ENCODE measurements at places on chromosomes 16 and 17. TPM values are rescaled to one million over a fixed set of nuclear protein-coding genes. Genes with fewer than 3 reads are reported as not detected.

GRCh38 chr16:50195276-50195675, 42.2 kb downstream of the TENT4B start:
- no peaks in the 10 kb centered on the region for H3K27me3 ChIP-seq
- peak; percentile 69 for DNase-seq
- H3K4me3 ChIP-seq = peak overlapping the region; percentile 11
- peak overlapping the region; percentile 66 for H3K27ac ChIP-seq

- H3K4me3 ChIP-seq = no peak overlapping the region
- H3K36me3 ChIP-seq = no peaks in the 10 kb centered on the region
- peaks cover 2% of the 10 kb centered on the region for H3K4me1 ChIP-seq
- H3K27me3 ChIP-seq = peaks cover 4% of the 10 kb centered on the region
- no peak for DNase-seq
These were observed 7.2 kb upstream of the N4BP1 start for GRCh38 chr16:48617104-48617705.

- H3K27me3 ChIP-seq = peaks cover 20% of the 10 kb centered on the region
- no peaks in the 10 kb centered on the region for H3K4me1 ChIP-seq
- no peak for DNase-seq
- no peak overlapping the region for H3K27ac ChIP-seq
- H3K36me3 ChIP-seq = no peaks in the 10 kb centered on the region
These were observed 116.6 kb downstream of the IRF8 start for GRCh38 chr16:86015606-86016005.

- no peaks in the 10 kb centered on the region for H3K27me3 ChIP-seq
- H3K36me3 ChIP-seq = peaks cover 3% of the 10 kb centered on the region
- peaks cover 30% of the 10 kb centered on the region for H3K4me1 ChIP-seq
- peak overlapping the region; percentile 90 for H3K4me3 ChIP-seq
- peak; percentile 67 for DNase-seq
These were observed 792 bp downstream of the PPP1R9B start for GRCh38 chr17:50149417-50150353.

GRCh38 chr17:63156986-63157385, 191.0 kb downstream of the TANC2 start:
- no peak overlapping the region for H3K27ac ChIP-seq
- H3K36me3 ChIP-seq = no peaks in the 10 kb centered on the region
- no peak overlapping the region for H3K4me3 ChIP-seq
- no peak for DNase-seq

DNA sequence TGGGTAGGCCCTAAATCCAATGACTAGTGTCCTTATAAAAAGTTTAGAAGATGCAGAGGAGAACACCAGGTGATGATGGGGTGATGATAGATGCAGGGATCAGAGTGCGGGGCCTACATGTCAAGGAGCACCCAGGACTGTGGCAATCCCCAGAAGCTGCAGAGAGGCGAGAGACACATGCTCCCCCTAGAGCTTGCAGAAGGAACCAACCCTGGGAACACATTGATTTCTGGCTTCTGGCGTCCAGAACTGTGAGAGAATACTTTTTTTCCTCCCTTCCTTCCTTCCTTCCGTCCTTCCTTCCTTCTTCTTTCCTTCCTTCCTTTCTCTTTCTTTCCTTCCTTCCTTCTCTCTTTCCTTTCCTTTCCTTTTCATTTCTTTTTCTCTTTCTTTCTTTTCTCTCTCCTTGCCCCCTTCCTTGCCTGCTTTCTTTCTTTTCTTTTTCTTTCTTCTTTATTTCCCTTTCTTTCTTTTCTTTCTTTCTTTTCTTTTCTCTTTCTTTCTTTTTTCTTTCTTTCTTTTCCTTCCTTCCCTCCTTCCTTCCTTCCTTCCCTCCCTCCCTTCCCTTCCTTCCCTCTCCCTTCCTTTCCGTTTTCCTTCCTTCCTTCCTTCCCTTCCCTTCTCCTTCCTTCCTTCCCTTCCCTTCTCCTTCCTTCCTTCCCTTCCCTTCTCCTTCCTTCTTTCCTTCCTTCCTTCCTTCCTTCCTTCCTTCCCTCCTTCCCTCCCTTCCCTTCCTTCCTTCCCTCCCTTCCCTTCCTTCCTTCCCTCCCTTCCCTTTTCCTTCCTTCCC, 134.3 kb downstream of the HAPSTR1 start:
- H3K36me3 ChIP-seq = no peaks in the 10 kb centered on the region
- H3K27ac ChIP-seq = no peak overlapping the region
- H3K4me3 ChIP-seq = no peak overlapping the region

DNA sequence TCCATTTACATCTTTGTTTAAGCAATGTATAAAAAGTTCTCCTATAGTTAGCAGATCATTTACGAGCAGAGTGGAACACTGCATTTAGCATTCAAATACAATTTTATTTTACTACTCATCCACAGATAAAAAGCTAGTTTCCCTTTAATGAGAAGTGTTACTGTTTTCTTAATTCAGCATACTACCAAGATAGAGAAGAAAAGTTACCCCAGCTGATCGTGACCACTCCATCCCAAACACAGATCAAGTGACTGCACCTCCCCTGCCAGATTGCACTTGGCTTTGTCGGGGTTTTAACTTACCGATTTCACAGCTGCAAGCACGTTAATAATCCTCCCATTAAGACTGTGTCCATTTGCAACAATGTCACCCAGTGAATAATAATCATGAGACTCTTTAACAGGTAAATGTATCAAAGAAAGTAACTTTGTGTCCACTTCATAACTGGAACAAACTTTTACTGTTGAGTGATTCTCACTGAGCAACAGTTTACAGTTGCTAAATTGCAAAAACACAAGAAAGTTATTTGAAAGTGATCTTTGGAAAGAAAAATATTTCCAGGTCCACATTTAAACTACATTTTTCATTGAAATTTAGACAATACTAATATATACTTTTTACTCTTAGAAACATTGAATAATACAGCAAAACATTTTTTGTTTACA, 14.4 kb downstream of the MEIOB start:
- peaks cover 35% of the 10 kb centered on the region for H3K27me3 ChIP-seq
- no peak overlapping the region for H3K4me3 ChIP-seq
- H3K4me1 ChIP-seq = no peaks in the 10 kb centered on the region
- H3K27ac ChIP-seq = no peak overlapping the region

DNA sequence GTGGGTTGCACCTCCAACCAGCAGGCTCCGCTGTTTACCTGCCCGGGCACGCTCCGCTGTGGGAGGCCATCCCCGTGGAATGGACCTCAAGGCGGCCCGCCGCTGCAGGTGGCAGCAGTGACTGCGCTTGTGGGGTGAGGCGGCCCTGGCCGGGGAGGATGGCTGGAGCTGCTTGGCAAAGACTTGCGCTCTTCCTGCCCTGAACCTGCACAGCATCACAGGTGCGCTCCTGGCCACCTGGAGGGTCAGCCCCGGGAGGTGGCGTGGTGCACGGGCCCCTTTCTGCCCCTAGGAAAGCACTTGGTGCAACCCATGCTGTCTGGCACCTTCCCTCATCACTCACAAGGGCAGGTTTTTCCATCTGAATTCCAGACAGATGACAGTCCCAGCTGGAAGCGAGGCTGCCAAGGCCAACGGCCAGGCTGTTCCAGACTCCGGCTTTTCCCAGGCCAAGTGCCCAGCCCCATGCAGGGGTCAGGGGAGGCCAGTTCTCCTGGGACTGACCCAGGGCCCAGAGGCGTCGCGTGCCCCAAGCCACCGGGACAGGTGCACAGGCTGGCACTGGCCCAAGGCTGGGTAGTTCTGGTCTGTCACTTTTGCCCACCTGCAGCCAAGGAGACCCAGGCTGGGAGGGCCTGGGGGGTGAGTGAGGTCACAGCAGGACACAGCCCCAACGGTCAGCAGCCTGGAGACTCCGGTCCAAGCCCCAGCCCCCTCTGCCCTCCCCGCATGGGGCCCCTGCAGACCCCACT, 13.3 kb downstream of the UTS2R start:
- DNase-seq = peak; percentile 31
- no peaks in the 10 kb centered on the region for H3K36me3 ChIP-seq
- H3K4me3 ChIP-seq = no peak overlapping the region
- H3K4me1 ChIP-seq = no peaks in the 10 kb centered on the region
- no peak overlapping the region for H3K27ac ChIP-seq

DNA sequence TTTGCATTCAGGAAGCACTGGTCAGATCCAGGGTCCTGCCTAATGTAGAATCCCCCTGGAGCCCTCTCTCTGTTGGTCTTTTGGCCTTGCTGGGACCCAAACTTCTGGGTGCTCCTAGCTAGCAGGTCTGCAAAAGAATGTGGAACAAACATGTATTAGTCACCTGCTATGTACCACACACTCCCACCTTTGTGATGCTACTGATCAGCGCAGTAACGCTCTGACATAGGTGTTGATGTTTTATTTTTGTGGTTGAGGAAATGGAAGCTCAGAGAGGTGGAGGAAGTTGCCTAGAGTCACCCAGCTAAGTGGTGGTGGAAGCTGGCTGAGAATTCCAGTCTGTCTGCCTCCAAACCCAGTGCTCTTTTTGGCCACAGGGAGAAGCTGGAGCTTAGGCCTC, 35.8 kb upstream of the LGALS9 start:
- H3K36me3 ChIP-seq = peaks cover 1% of the 10 kb centered on the region
- H3K4me3 ChIP-seq = no peak overlapping the region
- H3K27me3 ChIP-seq = no peaks in the 10 kb centered on the region
- H3K4me1 ChIP-seq = no peaks in the 10 kb centered on the region
- DNase-seq = no peak
- no peak overlapping the region for H3K27ac ChIP-seq

- H3K36me3 ChIP-seq = no peaks in the 10 kb centered on the region
- H3K4me3 ChIP-seq = no peak overlapping the region
- H3K27ac ChIP-seq = no peak overlapping the region
- no peaks in the 10 kb centered on the region for H3K27me3 ChIP-seq
These were observed 12.5 kb downstream of the ARL2BP start for GRCh38 chr16:57257455-57258070.

TUBB3 gene
- total RNA-seq = 253 TPM

CPHXL2 gene
- not detected for total RNA-seq

CYGB gene
- total RNA-seq = 12.4 TPM
